ENCODE measurements at places on chromosomes 12 and 14. TPM values are rescaled to one million over a fixed set of nuclear protein-coding genes. Genes with fewer than 3 reads are reported as not detected.

Gene MFAP5
- total RNA-seq = 59.7 TPM

Gene A2M
- 2,389 TPM for total RNA-seq

- no peak overlapping the region for H3K4me3 ChIP-seq
- H3K36me3 ChIP-seq = no peaks in the 10 kb centered on the region
- no peaks in the 10 kb centered on the region for H3K27me3 ChIP-seq
Observed at GRCh38 chr14:100031506-100032281, 33.5 kb upstream of the EVL start.

GRCh38 chr12:128825835-128826234 lies 2.1 kb upstream of the SLC15A4 start:
- H3K27ac ChIP-seq = no peak overlapping the region

Gene AQP2
- 0.21 TPM for total RNA-seq

DNA sequence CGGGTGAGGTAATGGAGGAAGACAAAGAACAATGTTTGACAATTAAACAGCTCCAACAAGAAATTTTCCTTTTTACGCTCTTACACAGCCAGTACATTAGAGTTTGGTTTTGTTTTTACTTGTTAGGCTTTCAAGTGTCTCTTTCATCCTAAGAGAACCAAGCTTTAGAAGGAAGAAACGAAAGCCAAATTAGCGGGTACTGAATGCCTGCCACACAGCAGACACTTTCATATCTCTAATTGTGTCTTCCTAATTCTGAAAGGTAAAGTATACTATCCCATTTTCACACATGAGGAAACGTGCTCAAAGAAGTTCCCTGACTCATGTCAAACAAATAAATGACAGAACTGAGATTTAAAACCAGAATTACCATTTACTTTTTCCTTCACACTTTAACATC lies 65.0 kb downstream of the CDK17 start:
- no peaks in the 10 kb centered on the region for H3K4me1 ChIP-seq
- no peak overlapping the region for H3K27ac ChIP-seq
- H3K4me3 ChIP-seq = no peak overlapping the region
- no peaks in the 10 kb centered on the region for H3K27me3 ChIP-seq
- no peak for DNase-seq

- no peak overlapping the region for H3K27ac ChIP-seq
- peak overlapping the region; percentile 46 for H3K4me3 ChIP-seq
- no peak for DNase-seq
- no peaks in the 10 kb centered on the region for H3K36me3 ChIP-seq
- H3K27me3 ChIP-seq = no peaks in the 10 kb centered on the region
- no peaks in the 10 kb centered on the region for H3K4me1 ChIP-seq
Observed at GRCh38 chr12:123232472-123232806, 502 bp downstream of the MPHOSPH9 start.

- H3K27me3 ChIP-seq = no peaks in the 10 kb centered on the region
- H3K4me3 ChIP-seq = no peak overlapping the region
- H3K4me1 ChIP-seq = peaks cover 4% of the 10 kb centered on the region
- no peak for DNase-seq
- H3K36me3 ChIP-seq = no peaks in the 10 kb centered on the region
Observed at GRCh38 chr12:93154753-93155480, 222.8 kb upstream of the NUDT4 start.

DNA sequence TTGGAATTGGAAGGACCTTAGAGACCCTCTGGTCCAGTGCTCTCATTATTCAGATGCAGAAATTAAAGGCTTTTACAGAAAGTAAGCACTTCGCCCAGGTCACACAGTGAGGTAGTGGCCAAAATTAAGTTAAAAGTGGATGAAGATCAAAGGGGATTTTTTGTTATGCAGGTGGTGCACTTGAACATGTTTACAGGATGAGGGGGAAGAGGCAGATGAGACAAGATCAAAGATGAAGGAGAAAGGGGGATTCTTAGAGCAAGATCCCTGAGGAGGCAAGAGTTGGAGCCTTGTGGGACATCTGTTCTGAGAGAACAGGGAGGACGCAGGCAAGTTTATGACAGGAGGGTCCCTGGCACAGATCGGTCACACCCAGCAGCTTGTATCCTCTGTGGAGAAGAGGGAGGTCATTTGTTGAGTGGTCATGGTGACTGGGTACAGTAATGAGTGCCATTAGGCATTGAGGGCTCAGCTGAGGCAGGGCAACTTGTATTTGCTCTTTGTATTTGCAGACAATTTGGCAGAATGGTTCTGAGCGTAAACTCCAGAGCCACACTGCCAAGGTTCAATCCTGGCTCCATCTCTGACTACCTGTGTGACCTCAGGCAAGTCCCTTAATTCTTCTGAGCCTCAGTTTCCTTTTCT lies 84.0 kb downstream of the BORCS5 start:
- no peak overlapping the region for H3K4me3 ChIP-seq
- peak overlapping the region; percentile 7 for H3K27ac ChIP-seq
- no peaks in the 10 kb centered on the region for H3K36me3 ChIP-seq
- DNase-seq = no peak
- no peaks in the 10 kb centered on the region for H3K4me1 ChIP-seq

DNA sequence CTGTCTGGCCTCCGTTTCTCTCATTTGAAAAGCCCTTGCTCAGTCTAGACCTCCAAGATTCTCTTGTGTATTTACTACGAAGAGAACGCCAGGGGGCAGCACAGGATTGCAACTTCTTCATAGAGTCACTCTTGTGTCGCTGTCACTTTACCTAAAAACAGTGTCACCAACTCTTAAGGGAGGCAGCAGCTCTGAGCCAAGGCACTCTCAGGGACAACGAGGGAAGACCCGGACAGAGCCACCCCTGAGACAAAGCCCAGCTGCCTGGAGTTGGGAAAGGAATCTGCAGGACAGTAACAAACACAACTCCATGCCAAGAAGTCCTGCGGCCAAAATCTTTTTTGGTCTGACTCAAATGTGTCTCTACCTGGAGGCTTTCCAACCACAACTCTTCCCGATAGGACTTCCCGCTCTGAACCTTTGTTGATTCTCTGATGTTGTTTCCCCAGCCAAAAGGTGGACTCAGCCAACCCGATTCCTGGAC lies 9.6 kb upstream of the RPAP3 start:
- H3K36me3 ChIP-seq = no peaks in the 10 kb centered on the region
- H3K4me3 ChIP-seq = no peak overlapping the region
- H3K4me1 ChIP-seq = peaks cover 3% of the 10 kb centered on the region

- DNase-seq = no peak
- no peaks in the 10 kb centered on the region for H3K27me3 ChIP-seq
- H3K4me1 ChIP-seq = no peaks in the 10 kb centered on the region
- peak overlapping the region; percentile 41 for H3K4me3 ChIP-seq
- no peaks in the 10 kb centered on the region for H3K36me3 ChIP-seq
Observed at GRCh38 chr14:90062127-90062794, 467 bp downstream of the KCNK13 start.

Gene DAO
- total RNA-seq = not detected

DNA sequence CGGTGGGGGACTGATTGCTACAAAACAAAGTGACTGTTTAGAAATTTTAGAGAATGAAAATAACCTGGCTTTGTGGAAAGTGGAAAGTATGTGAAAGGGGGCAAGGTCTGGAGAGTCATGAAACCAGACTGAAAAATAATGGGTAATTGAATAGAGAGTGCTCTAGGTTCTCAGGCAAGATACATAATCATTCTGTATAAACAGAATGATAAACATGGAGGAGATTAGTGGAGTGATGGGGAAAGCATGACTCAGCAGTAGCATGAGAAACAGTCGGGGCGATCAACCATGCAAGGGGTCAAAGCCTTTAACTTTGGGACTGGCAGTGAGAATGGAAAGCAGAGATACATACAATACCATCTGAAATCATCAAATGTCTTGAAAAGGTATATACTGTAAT lies 332.5 kb downstream of the CCER1 start:
- no peaks in the 10 kb centered on the region for H3K4me1 ChIP-seq
- H3K27ac ChIP-seq = no peak overlapping the region
- DNase-seq = no peak
- no peaks in the 10 kb centered on the region for H3K27me3 ChIP-seq

DNA sequence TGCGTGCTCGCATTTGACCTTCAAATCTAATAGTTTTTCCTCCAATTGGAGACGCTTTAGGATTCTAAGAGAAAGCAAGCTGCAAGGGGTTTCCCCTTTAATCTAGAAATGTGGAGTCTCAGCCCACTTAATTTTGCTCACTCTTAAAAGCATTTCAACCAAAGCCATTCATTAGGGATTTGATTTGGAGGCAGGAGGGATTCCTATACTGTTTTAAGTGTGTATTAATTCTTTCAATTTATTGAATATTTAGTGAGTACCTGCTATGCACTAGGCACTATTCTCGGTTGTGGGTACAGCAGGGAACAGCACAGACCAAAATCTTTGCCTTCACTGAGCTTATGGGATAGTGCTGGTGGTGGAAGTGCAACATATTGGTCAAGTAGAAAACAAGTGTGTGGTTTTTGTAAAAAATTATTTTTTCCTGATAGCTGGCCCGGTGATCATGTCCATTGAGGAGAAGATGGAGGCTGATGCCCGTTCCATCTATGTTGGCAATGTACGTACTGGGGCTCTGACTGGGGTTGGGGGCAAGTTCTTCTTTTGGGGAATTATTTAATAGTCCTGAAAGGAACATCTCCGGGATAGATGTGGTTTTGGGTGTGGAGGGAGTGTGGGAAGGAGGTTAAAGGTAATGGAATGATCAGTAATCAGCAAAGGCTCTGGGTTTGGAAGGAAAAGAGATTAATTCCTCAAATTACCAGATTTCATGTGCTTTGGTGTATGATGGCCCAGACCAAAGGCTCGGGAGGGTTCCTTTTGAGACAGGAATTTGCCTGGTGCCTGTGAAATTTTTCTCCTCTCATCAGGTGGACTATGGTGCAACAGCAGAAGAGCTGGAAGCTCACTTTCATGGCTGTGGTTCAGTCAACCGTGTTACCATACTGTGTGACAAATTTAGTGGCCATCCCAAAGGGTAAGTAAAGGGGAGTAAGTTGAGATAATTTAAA lies 1.6 kb downstream of the PABPN1 start:
- H3K36me3 ChIP-seq = peaks cover 2% of the 10 kb centered on the region
- H3K4me3 ChIP-seq = peak overlapping the region; percentile 81
- H3K27ac ChIP-seq = no peak overlapping the region
- H3K4me1 ChIP-seq = no peaks in the 10 kb centered on the region
- no peak for DNase-seq

GRCh38 chr12:54991161-54991990 lies 6.8 kb upstream of the TESPA1 start:
- H3K4me3 ChIP-seq = no peak overlapping the region
- no peaks in the 10 kb centered on the region for H3K36me3 ChIP-seq
- H3K27me3 ChIP-seq = no peaks in the 10 kb centered on the region
- H3K4me1 ChIP-seq = no peaks in the 10 kb centered on the region

DNA sequence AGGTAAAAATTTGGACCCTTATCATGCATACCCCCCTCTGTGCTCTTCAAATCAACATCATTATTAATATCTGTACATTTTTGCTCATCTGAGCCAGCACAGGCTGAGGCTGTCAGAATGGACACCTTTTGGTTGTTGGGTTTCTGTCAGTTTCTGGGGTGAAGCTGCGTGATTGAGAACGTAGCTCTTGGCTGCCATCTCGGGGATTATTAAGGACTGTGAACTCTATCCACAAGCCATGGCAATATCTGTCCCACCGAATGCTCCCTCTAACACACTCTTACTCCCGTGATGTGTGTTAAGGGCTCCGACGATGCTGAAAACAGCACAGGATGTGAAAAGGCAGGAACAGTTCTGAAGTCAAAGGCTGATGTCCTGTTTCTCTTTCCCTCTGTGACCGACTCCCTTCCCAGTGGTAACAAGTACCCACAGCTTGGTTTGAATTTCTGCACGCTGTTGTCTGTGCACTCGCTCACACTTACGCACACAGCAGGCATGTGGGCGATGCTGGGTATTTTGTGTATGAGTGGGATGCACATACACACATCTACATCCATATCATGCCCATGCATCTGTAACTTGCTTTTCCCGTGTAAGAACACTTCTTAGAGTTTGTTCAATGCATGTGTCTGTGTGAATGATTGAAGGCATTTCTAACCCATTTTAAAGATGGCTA lies 405.6 kb downstream of the TMEM121 start:
- H3K4me3 ChIP-seq = no peak overlapping the region
- no peak overlapping the region for H3K27ac ChIP-seq
- H3K36me3 ChIP-seq = no peaks in the 10 kb centered on the region
- H3K4me1 ChIP-seq = no peaks in the 10 kb centered on the region

Gene ABCC9
- 47.9 TPM for total RNA-seq

- no peaks in the 10 kb centered on the region for H3K27me3 ChIP-seq
- peaks cover 4% of the 10 kb centered on the region for H3K4me1 ChIP-seq
- DNase-seq = no peak
- H3K27ac ChIP-seq = no peak overlapping the region
Observed at GRCh38 chr12:77232045-77232444, 166.7 kb upstream of the E2F7 start.

DNA sequence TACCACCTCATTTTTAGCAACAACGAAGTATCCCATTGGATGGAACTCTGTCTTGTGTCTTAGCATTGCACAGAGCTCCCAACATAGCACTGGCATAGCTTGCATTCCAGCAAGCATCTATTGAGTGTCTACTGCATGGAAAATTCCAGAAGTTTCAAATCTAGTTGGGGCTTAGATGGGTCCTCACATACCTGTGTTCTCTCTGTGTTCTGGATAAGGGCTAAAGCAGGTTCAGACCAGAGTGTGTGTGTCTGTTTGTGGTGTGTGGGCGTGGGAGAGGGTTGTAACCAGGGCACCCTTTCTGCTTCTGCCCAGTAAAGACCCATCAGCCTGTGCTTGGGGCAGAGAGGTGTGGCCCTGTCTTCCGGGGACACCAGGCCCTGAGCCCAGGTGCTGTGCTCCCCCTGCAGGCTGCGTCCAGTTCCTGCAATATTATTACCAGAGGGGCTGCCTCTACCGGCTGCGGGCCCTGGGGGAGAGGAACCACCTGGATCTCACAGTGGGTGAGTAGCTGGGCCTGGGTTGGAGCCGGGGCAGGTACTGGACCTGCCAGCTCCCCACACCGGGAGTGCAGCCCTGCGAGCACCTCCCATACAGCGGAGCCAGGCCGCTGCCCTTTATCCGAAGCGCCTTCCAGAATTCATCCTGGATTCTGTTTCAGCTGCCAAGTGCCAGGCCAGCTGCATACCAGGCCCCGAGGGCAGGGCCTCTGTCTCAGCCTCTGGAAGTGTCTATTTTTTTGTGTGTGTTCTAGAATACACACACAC lies 20.3 kb downstream of the RHOF start:
- peak; percentile 79 for DNase-seq
- no peaks in the 10 kb centered on the region for H3K27me3 ChIP-seq
- no peak overlapping the region for H3K4me3 ChIP-seq
- H3K36me3 ChIP-seq = no peaks in the 10 kb centered on the region

GRCh38 chr14:33435911-33436689 lies 497.4 kb downstream of the NPAS3 start:
- no peak overlapping the region for H3K27ac ChIP-seq
- H3K36me3 ChIP-seq = no peaks in the 10 kb centered on the region
- H3K4me1 ChIP-seq = no peaks in the 10 kb centered on the region
